Right ventricle myocardium superior (tissue), 1 donor: ENCODE measurements at places on chromosomes 3 and 15. TPM values are rescaled to one million over a fixed set of nuclear protein-coding genes. Genes with fewer than 3 reads are reported as not detected.

Gene SLC7A14
- total RNA-seq = not detected

Gene GMNC
- 2.9 TPM for total RNA-seq

Gene HMG20A
- total RNA-seq = 28.8 TPM

Gene ADAMTS7
- 31.0 TPM for total RNA-seq

Gene OR5K2
- total RNA-seq = not detected

Gene MESP1
- total RNA-seq = 11.6 TPM

Gene ROBO2
- 0.11 TPM for total RNA-seq

Gene PRTG
- total RNA-seq = 0.67 TPM

Gene MAN2C1
- 94.7 TPM for total RNA-seq

Gene STRIT1
- not detected for total RNA-seq

Gene SUCNR1
- 0.08 TPM for total RNA-seq

Gene TMEM44
- 3.6 TPM for total RNA-seq

Gene LRIG1
- total RNA-seq = 93.9 TPM

Gene IFT57
- 18.7 TPM for total RNA-seq

Gene CHRNA7
- 1.3 TPM for total RNA-seq

Gene TRPM1
- total RNA-seq = not detected

Gene HYAL3
- total RNA-seq = 1.2 TPM

Gene TM4SF18
- total RNA-seq = 13.2 TPM

Gene MAP3K13
- total RNA-seq = 7.6 TPM

Gene MAP6D1
- 3.0 TPM for total RNA-seq

Gene HES1
- total RNA-seq = 11.1 TPM

Gene AGTR1
- 1.9 TPM for total RNA-seq

Gene TMEM207
- total RNA-seq = not detected

Gene MTHFS
- total RNA-seq = 20.5 TPM
